RWPE1 (cell line): ENCODE measurements at places on chromosomes 7 and 10.
A peak's percentile ranks its signal among the peaks of the same experiment; 100 is the strongest.

DNA sequence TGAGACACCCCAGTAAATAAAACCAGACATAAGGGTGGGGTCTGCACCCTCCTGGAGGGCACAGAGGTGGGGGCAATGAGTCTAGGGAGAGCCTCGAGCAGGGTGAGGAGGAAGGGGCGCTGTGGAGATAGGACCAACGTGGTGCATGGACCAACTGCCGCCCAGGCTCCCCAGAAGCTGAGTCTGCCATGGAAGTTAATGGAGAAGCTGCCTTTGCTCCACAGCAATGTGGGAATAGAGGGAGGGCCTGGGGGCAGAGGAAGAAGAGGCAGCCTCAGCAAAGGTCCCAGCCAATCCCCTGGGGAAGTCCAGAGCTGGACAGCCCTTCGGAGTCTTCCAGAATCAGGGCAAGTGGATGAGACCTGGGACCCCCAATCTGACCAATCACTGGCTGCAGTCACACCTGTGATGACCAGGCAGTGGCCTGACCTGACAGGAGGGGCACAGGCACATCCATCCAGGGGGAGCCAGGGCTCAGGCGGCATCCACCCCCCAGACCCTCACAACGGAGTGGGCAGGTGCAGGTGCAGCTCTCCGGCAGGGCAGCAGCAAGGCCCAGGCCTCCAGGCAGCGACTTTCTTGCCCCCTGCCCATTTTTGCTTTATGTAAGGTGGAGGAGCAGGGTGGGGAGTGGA is 242.2 kb upstream of the PPP2R2D start:
- DNase-seq, result no peak

DNA sequence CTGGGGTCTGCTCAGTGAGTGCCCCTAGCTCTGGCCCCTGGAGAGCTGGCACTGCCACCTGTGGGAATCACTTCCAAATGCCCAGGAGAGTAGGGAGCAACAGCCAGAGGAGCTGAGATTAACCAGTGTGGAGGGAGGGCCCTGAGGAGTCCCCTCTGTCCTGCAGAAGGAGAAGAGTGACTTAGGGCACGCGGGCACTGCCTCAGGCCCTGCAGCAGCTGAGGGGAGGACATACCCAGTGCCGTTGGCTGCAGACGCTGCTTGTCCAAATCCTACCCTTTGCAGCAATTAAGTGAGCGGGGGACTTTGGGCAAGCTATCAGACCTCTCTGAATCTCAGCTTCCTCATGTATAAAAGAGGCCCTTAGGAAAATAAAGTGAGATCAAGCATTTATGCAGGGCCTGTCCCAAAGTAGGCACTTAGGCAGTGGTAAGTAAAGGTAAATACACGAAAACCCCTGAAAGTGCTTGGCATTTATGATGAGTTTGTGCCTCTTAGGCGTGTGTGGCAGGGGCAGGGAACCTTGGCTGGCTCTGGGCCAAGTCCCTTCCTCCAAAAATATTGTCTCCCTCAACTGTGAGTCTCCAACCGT is 16.9 kb downstream of the PRF1 start:
- no peak for DNase-seq

DNA sequence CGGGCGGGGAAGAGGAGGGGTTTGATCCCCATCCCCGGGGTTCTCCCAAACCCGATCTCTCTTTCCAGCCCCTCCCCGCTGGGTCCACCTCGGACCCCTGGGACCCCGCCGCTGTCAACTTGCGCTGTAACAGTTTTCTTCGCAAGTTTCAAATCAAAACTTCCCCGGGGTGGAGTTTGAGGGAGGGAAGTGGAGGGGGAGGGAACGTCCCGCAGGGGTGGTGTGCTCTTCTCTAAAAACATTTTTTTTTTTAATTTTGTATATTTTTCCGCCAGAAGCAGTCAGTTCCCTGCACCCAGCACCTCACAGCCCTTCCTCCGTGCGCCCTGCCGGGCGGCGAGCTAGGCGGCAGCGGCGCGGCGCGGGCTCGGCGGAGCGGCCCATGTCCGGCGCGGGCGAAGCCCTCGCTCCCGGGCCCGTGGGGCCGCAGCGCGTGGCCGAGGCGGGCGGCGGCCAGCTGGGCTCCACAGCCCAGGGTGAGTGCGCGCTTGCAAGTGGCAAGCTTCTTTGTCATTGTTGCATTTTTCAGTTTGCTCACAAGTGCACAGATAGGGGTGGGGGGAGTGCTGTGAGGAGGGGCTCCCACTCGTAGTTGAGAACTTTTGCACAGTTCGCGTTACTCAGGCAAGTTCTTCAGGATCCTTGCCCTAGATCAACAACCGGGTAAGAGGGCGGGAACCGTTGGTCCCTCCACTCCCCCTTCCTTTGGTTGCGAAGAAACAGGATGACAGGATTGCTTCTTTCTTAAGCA is 933 bp downstream of the MDFIC start:
- peak; percentile 48 for DNase-seq

GRCh38 chr10:113872139-113873030 is 17.9 kb downstream of the NHLRC2 start:
- DNase-seq, result no peak

DNA sequence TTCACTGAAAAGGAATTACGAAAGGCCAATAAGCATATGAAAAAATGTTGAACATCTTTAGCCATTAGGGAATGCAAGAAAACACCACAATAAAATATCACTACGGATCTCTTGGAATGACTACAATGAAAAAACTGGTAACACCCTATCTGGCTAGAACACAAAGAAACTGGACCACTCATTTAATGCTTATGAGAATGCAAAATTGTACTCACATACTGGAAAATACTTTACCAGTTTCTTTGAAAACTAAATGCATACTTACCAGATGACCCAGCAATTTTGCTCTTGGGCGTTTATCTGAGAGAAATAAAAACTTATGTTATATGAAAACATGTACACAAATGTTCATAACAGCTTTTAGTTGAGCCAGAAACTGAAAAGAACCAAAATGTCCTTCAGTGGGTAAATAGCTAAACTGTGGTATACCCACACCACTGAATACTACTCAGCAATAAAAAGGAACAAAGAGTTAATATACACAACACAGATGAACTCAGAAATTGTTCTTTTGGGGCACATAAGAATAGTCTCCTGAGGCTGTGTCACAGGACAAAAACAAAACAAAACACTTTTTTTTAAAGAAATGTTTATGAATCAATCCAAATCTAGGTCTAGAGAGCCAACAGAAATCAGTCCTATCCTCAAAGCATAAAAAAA is 23.5 kb downstream of the CNOT4 start:
- DNase-seq, result no peak

DNA sequence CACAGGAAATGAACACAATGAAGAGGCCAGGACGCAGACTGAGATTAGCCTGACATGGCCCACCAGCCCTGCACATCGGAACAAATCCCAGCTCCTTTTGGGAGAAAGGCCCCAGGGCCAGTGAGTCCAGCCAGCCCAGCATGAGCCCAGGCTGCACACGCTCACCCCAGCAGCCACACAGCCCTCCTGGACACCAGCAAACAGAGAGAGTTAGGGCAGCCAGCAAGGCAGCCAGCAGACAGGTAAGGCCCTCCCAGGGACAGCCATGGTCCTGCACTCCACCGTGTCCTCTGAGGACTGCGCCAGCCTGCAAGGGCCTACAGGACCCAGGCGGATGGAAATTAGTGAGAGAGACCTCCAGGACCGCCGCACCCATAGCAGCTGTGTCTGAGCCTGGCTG is 8.1 kb upstream of the GRID1 start:
- DNase-seq, result no peak

GRCh38 chr10:27724287-27724686 is 21.3 kb downstream of the MKX start:
- no peak for DNase-seq

GRCh38 chr7:1666823-1667565 is 3.1 kb upstream of the ELFN1 start:
- DNase-seq, result no peak

DNA sequence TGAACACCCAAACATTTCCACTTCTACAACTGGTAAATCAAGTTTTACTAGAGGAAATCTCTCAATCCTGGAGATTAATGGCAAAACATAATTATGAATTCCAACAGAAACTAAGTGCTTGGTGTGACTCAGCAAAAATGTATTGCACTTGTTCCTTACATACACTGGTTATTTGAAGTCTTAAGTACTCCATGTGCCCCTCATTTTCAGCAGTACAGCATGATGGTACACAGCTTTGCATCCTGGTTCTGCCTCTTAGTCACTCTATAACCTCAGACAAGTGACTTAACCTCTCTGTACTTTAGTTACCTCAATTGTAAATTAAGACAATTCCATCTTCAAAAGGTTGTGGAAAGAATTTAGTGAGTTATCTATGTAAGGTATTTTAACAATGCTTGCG is 12.9 kb downstream of the SLC16A12 start:
- no peak for DNase-seq

- peak; percentile 53 for DNase-seq
These were observed 116.7 kb downstream of the VIPR2 start for GRCh38 chr7:159027789-159028507.

GRCh38 chr10:127218658-127219057 is 22.3 kb upstream of the INSYN2A start:
- DNase-seq, result no peak

- no peak for DNase-seq
These were observed 229.9 kb downstream of the USP6NL start for GRCh38 chr10:11381511-11381910.

DNA sequence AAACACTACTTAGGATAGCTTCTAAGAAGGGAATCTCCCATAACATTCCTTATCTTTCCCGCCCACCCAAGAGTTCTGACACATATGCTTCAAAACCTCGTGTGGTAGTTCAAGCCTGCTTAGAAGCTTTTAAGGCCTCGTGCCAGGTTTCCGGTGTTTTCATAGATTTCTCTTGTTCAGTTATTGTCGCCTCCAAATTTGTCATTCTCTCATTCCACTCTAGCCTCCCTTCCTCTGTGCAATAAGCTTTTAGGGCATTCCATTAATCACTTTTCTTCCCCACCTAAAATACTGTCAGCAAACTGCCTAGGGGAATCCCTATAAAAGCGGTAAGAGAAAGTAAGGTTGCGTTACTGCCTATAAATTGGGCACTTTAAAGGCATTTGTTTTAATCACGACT is 718 bp upstream of the BPGM start:
- no peak for DNase-seq

- DNase-seq, result no peak
These were observed 73.5 kb upstream of the VIPR2 start for GRCh38 chr7:159218170-159218569.

- no peak for DNase-seq
These were observed 822.0 kb downstream of the TNS3 start for GRCh38 chr7:46759711-46760480.

- no peak for DNase-seq
These were observed 179.1 kb downstream of the ZMYND11 start for GRCh38 chr10:314381-314780.

DNA sequence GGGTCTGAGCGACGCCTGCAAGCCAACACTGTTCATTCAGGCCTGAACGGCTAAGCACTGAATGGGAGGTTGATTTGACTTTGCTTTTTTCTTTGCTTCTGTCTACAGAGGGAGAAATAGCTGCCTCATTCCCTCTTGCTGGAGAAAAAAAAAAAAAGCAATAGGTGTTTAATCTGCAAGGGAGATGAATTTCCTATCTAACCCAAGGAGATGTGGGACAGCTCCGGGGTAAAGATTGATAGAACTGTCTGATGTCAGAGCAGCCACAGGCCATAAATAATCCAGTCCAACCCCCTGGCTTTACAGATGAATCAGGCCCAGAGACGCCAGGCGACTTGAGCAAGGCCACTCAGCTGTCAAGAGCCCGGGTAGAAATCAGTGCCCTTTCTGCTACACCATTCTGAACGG is 168.0 kb downstream of the ARHGAP12 start:
- no peak for DNase-seq

DNA sequence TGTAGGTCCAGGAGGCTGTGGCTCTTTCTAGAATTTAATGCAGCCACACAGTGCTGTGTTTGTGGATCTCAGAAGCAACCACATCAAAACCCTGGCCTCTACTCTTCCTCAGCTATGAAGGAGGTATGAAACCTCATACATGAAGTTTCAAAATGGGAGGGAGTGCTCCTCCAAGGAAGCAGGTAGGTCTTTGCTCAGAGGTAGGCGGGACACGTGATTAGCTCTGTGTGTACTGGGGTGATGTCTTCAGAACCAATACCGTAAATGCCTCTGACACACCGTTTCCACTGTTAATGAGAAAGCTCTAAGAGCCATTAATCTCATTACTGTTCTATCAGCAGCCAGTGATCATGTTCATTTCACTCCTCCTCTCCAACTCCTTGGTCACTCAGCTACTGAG is 126.1 kb downstream of the PLXNA4 start:
- no peak for DNase-seq

DNA sequence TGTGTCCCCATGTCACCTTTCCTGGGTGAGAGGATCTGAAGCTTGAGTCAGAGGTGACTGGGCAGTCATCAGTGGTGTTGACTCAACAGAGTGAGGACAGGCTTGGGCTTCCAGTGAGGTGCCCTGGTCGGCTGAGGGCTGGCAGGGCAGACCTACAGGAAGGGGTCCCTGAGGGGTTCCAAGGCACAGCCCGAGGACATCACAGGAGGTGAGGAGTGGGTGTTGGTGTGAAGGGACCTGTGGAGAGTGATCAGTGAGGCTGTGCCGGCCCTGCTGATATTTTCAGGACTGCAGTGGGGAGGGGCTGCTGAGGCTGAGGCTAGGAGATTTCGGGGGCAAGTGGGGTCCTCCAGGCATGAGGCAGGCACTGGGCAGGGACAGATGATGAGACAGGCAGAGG is 545.5 kb downstream of the TCERG1L start:
- no peak for DNase-seq

DNA sequence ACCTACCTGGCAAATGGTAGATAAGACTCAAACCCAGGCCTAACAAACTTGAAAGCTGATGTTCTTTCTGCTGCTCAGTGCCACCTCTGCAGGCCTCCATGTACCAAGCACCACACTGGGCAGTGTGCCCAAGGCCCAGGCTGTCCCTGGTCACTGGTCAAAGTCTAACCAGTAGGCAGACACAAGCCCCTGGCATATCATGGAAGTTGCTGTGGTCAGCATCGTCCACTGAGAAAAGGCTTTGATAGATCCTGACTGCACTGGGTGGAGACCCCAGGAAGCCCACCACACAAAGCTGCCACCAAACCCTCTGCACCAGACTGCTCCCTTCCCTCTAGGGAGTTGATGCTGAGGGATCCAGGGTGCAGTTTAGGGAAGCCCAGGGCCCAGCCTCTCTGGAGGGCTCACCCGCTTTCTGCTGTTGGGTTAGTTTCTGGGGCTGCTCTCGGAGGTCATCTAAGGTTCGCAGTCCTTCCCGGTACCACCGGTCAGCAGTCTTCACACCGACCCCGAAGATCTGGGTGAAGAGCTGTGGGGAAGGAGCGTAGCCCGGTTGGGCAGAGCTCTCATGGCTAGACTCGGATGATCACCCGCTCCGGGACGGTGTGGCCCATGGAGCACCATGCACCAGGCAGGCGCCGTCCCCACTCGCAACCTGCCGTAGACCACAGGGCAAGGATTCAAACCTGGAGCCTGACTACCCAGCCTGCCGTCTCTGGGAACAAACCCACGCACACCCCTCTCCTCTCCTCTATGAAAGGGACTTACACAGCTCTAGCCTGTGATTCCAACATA is 6.0 kb downstream of the POLM start:
- no peak for DNase-seq

GRCh38 chr7:44629829-44630522 is 23.5 kb downstream of the OGDH start:
- DNase-seq, result no peak

GRCh38 chr10:130560116-130560515 is 423.9 kb downstream of the GLRX3 start:
- DNase-seq, result no peak
